ENCODE measurements at places on chromosomes 6 and 20.

- no peak for DNase-seq
- H3K36me3 ChIP-seq, result no peaks in the 10 kb centered on the region
- H3K27me3 ChIP-seq, result peaks cover 3% of the 10 kb centered on the region
- no peak overlapping the region for H3K4me3 ChIP-seq
Observed at GRCh38 chr20:39661833-39662232, 699.7 kb downstream of the DHX35 start.

- peaks cover 34% of the 10 kb centered on the region for H3K4me1 ChIP-seq
- no peak overlapping the region for H3K4me3 ChIP-seq
- H3K27me3 ChIP-seq, result no peaks in the 10 kb centered on the region
Observed at GRCh38 chr6:15359335-15359862, 113.5 kb downstream of the JARID2 start.

DNA sequence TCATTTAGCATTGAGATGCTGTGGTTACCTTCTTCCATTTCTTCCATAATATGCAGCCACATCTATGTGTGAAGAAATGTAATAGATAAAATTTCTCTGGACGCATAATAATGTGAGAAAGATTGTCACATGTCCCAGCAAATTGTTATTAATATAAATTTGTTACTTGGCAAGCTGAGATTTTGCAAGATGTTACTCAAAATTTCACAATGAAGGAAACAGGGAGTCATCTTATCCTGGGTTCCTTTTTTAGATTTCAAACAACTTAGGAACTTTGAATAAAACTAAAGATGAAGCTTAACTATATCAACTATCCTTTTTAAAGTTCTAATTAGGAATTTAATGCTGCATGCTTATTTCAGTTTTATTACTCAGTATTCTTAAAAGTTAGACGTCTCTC lies 3.6 kb downstream of the ESR1 start:
- no peak overlapping the region for H3K27ac ChIP-seq
- no peak for DNase-seq
- no peaks in the 10 kb centered on the region for H3K36me3 ChIP-seq
- H3K4me1 ChIP-seq, result peaks cover 28% of the 10 kb centered on the region

DNA sequence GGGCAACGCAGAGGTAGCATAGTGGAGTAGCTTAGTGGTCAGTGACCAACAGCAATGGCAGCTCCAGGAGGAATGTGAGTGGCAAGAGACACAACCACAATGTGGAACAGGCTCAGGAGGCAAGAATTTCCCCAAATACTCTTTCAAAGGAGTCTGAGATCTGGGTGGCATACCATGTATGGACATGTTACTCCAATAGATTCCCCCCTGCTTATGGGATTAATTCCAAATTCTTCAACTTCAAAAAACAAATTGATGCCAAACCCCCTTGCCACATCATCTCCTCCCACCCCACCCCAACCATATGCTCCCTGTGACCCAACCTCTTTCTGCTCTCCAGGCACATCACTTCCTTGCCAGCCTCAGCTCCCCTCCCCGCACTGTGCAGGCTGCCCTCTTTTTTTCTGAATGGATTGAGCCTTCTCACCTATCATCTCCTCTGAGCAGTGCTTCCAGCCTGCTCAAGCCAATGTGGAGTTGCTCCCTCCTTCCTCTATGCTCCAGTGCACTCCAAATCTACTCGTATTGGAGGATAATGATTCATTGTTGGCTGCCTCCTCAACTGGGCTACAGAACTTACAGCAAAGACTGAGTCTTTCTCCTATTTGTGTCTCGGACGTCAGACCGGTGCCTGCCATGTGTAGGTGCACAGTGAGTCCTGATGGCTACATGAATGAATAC lies 93.0 kb upstream of the CEP85L start:
- no peaks in the 10 kb centered on the region for H3K36me3 ChIP-seq
- no peak overlapping the region for H3K27ac ChIP-seq
- no peaks in the 10 kb centered on the region for H3K27me3 ChIP-seq
- H3K4me1 ChIP-seq, result peaks cover 39% of the 10 kb centered on the region
- H3K4me3 ChIP-seq, result no peak overlapping the region
- DNase-seq, result no peak

- DNase-seq, result no peak
- H3K4me3 ChIP-seq, result no peak overlapping the region
- no peaks in the 10 kb centered on the region for H3K36me3 ChIP-seq
- no peaks in the 10 kb centered on the region for H3K4me1 ChIP-seq
- no peak overlapping the region for H3K27ac ChIP-seq
Observed at GRCh38 chr6:106076139-106076538, 10.0 kb upstream of the PRDM1 start.

DNA sequence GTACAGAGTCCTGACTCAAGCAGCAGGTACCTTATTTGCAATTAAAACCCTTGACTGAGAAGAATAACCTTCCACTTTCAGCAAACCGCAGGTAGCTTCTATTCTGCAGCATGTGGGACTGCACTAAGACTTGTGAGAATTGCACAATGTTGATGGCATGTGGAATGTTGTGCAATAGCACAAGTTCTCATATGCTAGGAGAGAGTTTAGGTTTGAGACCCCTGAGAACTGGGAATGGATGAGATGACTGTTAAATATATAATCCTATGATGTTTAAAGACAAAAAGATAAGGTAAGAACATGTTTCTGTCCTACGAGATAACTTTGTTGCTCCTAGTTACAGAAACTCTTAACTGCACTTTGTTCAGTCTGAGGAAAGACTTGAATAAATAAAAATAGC lies 194.6 kb downstream of the OTOR start:
- H3K4me1 ChIP-seq, result no peaks in the 10 kb centered on the region
- no peak overlapping the region for H3K27ac ChIP-seq
- no peak overlapping the region for H3K4me3 ChIP-seq
- no peaks in the 10 kb centered on the region for H3K36me3 ChIP-seq
- DNase-seq, result no peak
- H3K27me3 ChIP-seq, result no peaks in the 10 kb centered on the region

DNA sequence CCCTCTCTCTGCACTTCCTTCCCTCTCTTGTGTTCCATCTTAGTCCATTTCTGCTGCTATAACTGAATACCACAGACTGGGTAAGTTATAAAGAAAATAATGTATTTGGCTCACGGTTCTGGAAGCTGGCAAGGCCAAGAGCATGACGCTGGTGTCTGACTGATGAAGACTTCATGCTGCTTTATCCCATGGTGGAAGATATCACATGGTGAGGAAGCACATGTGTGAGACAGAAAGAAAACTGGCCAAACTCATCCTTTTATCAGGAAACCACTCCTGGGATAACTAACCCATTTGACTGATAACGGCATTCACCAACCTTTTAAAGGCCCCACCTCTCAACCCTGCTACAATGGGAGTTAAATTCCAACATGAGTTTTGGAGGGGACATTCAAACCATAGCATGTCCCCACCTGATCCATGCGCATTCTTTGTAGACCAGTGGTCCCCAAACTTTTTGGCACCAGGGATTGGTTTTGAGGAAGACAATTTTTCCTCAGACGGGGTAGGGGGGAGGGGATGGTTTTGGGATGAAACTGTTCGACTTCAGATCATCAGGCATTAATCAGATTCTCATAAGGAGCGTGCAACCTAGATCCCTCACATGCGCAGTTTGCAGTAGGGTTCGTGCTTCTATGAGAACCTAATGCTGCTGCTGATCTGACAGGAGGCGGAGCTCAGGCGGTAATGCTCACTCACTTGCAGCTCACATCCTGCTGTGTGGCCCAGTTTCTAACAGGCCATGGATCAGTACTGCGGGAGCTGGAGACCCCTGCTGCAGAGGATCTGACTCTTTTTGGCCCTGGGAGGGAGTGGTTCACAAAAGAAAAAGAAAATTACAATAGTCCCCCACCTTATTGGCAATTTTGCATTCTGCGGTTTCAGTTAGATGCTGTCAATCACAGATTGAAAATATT lies 71.7 kb upstream of the RNF24 start:
- H3K27ac ChIP-seq, result no peak overlapping the region
- peaks cover 61% of the 10 kb centered on the region for H3K4me1 ChIP-seq
- DNase-seq, result no peak
- H3K36me3 ChIP-seq, result no peaks in the 10 kb centered on the region
- H3K27me3 ChIP-seq, result no peaks in the 10 kb centered on the region

- no peak for DNase-seq
- no peak overlapping the region for H3K4me3 ChIP-seq
- no peaks in the 10 kb centered on the region for H3K27me3 ChIP-seq
- peaks cover 17% of the 10 kb centered on the region for H3K4me1 ChIP-seq
- H3K27ac ChIP-seq, result no peak overlapping the region
Observed at GRCh38 chr6:108921547-108922361, 73.5 kb downstream of the ARMC2 start.

DNA sequence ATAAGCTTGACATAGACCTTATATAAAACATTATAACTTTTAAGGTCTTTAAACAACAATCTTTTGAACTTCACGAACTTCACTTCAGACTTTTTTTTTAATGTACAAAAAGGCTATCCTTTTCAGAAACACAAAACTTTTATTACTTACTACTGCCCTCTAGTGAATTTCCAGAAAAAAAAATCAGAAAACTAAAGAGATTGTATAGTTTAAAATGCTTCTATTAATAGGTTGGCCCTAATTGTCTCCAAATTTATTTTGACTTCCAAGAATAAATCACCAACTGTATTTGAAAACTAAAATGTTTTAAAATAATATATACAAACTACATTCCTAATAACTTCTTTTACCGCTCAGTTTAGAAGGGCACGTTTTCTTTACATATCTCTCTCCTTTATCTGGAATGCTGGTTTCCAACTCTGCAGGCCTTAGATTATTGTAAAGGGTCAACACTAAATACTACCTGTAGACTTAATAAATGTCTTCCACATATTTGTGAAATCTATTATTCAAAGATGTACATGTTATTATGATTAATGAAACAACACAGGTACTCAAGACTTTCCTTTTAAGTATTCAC lies 66.8 kb downstream of the LMBRD1 start:
- no peaks in the 10 kb centered on the region for H3K4me1 ChIP-seq
- no peaks in the 10 kb centered on the region for H3K27me3 ChIP-seq
- H3K4me3 ChIP-seq, result no peak overlapping the region
- H3K36me3 ChIP-seq, result peaks cover 44% of the 10 kb centered on the region
- no peak overlapping the region for H3K27ac ChIP-seq

- no peaks in the 10 kb centered on the region for H3K36me3 ChIP-seq
- peaks cover 11% of the 10 kb centered on the region for H3K27me3 ChIP-seq
- no peak overlapping the region for H3K27ac ChIP-seq
- H3K4me1 ChIP-seq, result no peaks in the 10 kb centered on the region
Observed at GRCh38 chr6:10363911-10364310, 51.0 kb downstream of the TFAP2A start.

- DNase-seq, result no peak
- no peak overlapping the region for H3K4me3 ChIP-seq
- H3K27ac ChIP-seq, result peak overlapping the region; percentile 27
Observed at GRCh38 chr20:63834491-63834880, 3.4 kb upstream of the ZBTB46 start.

- peaks cover 51% of the 10 kb centered on the region for H3K27me3 ChIP-seq
- no peaks in the 10 kb centered on the region for H3K4me1 ChIP-seq
- H3K27ac ChIP-seq, result no peak overlapping the region
- H3K36me3 ChIP-seq, result no peaks in the 10 kb centered on the region
- no peak for DNase-seq
- H3K4me3 ChIP-seq, result no peak overlapping the region
Observed at GRCh38 chr6:170017603-170018320, 266.3 kb downstream of the ERMARD start.

- H3K27me3 ChIP-seq, result no peaks in the 10 kb centered on the region
- H3K4me3 ChIP-seq, result no peak overlapping the region
- H3K4me1 ChIP-seq, result no peaks in the 10 kb centered on the region
- no peak for DNase-seq
Observed at GRCh38 chr6:111623046-111623718, 17.5 kb upstream of the TRAF3IP2 start.

DNA sequence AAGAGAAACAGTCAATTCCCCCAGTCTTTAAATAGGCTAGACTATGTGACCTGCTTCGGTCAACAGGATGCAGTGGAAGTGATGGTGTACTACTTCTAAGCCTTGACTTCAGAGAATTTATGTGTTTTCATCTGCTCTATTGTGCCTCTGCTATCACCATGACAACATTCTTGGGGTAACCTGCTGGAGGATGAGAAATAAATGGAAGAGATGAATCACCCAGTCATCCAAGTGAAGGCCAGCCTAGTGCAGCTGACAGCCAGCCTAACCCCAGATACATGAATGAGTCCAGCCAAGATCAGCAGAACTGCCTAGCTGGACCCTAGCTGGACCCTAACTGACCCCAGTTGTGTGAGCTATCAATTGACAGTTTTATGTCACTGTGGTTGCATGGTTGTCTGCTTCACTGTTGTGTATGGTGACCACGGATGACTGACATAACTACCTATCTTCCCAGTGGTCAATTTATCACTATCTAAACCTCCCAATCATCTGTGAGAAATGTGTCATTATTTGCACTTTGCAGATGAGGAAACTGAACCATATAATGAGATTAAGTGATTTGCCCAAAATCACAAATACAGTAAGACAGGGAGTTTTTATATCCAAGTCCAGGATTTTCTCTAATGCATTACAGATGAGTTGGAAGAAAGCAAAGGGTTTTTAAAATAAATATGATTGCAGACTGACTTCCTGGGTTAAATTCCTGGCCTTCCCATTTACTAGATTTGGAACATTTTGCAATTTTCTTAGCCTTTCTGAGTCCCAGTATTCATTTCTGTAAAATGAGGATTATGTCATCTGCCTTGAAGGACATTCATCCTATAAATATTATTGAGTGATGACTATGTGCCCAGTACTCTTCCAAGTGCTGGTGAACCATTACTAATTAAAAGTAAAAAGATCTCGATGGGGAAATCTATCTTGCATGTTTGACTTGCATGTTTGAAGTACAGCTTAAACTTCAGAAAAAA lies 136.4 kb upstream of the PLCB4 start:
- no peaks in the 10 kb centered on the region for H3K36me3 ChIP-seq
- no peak for DNase-seq
- H3K4me1 ChIP-seq, result no peaks in the 10 kb centered on the region
- H3K27ac ChIP-seq, result no peak overlapping the region
- H3K27me3 ChIP-seq, result no peaks in the 10 kb centered on the region
- H3K4me3 ChIP-seq, result no peak overlapping the region

- no peaks in the 10 kb centered on the region for H3K27me3 ChIP-seq
- no peak for DNase-seq
- peak overlapping the region; percentile 46 for H3K27ac ChIP-seq
- H3K4me1 ChIP-seq, result no peaks in the 10 kb centered on the region
- H3K4me3 ChIP-seq, result no peak overlapping the region
Observed at GRCh38 chr20:370977-371754, 9.4 kb upstream of the TRIB3 start.

GRCh38 chr6:30875244-30876038 lies 8.9 kb upstream of the DDR1 start:
- no peak overlapping the region for H3K4me3 ChIP-seq
- peaks cover 22% of the 10 kb centered on the region for H3K4me1 ChIP-seq
- no peaks in the 10 kb centered on the region for H3K27me3 ChIP-seq
- H3K36me3 ChIP-seq, result no peaks in the 10 kb centered on the region

- no peaks in the 10 kb centered on the region for H3K27me3 ChIP-seq
- no peak overlapping the region for H3K4me3 ChIP-seq
- no peaks in the 10 kb centered on the region for H3K36me3 ChIP-seq
Observed at GRCh38 chr20:33948480-33948879, 45.2 kb upstream of the RALY start.
